Activated naive CD4-positive, alpha-beta T cell (primary cell): ENCODE measurements at places on chromosomes 1 and 21.

- no peak for DNase-seq
Observed at GRCh38 chr1:209023790-209024189, 559.7 kb upstream of the CAMK1G start.

DNA sequence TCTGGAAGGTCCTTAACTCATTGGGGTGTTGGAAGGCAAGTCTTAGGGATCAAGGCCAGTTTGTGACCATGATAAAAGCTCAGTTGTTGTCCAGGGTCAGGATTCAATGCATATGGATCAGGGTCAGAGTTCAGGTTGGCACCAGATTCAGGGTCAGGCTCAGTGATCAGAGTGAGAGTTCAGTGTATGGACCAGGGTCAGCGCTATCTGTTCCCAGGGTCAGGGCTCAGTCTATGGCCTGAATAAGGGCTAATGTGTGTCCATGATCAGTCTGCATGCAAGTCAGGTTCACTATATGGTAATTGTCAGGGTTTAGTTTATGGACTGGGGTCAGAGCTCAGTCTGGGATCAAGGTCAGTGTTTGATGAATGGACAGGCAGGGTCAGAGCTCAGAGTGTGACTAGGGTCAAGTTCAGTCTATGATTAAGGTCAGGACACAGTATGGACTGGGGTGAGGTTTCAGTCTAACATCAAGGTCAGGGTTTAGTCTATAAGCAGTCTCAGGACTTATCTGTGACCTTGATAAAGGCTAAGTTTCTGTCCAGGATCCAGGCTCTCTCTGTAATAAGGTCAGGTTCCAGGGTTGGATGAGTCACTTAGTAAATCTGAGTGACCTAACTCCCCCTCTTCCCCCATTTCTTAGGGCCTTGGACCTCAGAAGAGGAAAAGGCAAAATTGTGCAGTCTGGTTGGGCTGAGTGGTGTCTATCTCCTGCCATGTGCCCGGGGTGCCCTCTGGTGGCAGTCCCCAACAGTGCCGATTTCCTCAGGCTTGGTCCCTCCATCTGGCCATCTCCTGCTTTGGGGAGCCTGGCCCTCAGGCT lies 23.8 kb downstream of the KNCN start:
- DNase-seq = peak; percentile 42

GRCh38 chr1:43334453-43335205 lies 3.0 kb upstream of the MPL start:
- DNase-seq = no peak

GRCh38 chr1:222781251-222781650 lies 33.6 kb upstream of the DISP1 start:
- DNase-seq = no peak

- peak; percentile 65 for DNase-seq
Observed at GRCh38 chr1:16243936-16244649, 7.1 kb upstream of the CPLANE2 start.

- DNase-seq = no peak
Observed at GRCh38 chr1:145997016-145997717, 788 bp upstream of the TXNIP start.

- DNase-seq = no peak
Observed at GRCh38 chr1:28323720-28324119, 5.1 kb upstream of the MED18 start.
